ENCODE measurements at places on chromosomes 2 and 18.

DNA sequence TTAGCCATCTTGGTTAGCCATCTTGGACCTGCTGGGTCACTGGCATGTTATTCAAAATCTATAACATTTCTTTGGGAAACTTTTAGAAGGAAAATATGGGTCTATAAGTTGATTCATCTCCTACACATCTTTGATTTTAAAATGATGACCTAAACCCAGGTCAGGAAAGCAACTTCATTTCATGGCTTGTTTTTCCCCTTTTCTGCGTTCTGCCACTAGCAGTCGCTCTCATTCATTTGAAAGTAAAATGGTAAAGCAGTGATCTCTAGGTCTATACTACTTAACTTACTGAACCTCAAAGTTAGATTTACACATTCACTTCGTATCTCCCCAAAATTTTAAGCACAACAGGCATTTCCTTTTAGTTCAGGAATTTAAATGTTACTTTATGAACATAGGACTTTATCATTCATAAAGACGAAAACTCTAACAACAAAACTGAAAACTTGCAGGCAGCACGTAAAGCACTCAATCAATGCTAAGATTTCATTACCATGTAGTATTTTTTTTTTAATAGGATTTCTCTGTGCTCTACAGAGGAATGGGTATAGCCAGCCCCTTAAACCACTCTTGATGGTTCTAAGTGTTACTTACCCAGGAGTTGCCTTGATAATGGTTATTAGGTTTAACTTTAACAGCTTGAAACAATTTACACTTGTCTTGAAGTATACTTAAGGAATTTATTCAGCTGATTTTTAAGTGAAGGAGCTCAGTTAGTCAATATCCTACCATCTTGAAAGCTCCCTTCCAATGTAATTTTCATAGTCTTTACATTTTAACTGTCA is 62.5 kb downstream of the GORASP2 start:
- DNase-seq = no peak

GRCh38 chr2:113979191-113980128 is 89.6 kb downstream of the ACTR3 start:
- DNase-seq = peak; percentile 70

DNA sequence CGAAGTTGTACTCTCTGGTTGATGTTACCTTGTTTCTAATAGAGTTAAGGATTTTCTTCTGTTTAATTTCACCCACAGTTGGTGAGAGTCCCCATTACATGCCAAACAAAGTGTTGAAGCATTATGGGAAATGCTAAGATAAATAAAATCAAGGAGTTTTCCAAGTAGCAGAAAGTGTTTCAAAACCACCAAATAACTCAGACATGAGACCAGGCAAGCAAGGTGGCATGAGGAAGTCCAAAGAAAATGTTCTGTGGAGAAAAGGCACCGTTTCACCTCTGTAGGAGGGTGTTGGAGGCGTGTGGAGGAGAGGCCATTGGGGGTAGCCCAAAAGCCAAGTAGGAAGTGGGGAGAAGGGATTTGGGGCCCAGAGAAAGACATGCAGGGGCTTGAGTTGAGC is 8.7 kb downstream of the CFAP221 start:
- no peak for DNase-seq

DNA sequence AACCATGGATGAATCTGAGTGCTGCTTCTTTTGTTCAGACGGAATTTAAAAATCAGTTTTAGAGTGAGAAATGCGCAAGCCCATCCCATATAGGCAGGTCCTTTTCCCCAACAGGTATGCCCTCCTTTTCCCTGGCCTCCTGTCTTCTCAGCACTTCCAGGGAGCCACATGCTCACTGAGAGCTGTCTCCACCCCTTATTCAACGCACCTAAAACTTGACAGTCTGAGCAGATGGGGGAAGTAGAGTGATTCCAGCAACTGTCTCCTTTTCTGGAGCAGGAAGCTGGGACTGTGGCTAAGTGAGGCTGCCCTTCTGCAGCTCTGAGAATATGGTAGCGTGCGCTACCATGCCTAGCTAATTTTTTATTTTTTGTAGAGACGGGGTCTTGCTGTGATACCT is 53.1 kb upstream of the NOSTRIN start:
- no peak for DNase-seq

GRCh38 chr18:49669403-49669802 is 107.5 kb downstream of the LIPG start:
- DNase-seq = no peak

GRCh38 chr18:36186461-36187192 is 670 bp upstream of the MOCOS start:
- no peak for DNase-seq

DNA sequence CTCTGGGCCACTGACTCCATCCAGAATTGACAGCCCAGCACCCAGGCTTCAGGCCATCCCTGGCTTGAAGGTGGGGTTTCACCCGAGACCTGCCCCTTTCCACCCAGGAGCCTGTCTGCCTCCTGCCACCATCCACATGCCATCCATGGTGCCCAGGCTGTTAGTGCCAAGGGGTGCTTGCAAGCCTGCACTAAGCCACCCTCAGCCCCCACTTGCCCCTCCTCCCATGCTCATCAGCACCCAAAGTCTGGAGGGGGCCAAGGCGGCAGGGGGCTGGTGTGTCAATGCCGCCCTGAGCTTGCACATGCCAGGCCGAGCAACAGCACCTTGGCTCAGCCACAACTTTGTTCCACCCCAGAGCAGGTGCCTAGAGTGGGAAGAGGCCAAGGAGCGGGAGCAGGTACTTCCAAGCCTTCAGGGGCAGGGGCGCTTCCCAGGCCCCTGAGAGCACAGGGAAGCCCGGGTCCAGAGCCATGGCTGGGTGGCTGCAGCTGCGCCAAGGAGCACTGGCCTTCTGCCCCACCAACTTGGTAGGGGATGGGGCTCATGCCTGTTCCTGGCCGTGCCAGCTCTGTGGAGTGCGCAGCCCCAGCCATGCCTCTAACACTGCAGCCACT is 12.0 kb downstream of the SRD5A2 start:
- no peak for DNase-seq

GRCh38 chr2:240604291-240604938 is 17.9 kb downstream of the CAPN10 start:
- peak; percentile 21 for DNase-seq

DNA sequence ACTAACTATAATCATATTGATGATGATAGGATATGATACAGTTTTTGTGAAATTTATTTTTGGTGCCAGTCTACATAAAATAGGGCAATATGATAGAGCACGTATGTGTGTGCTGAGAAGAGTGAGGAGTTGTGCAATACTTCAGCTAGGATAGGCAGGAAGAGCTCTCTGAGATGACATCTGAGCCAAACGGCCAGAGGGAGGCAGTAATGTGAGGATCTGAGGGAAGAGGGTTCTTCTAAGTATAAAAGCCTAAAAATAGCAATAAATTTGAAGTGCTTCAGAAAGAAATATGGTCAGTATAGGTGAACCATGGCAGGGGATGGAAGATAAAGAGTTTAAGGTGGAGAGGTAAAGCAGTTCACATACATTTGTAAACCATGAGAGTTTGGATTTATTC is 102.5 kb downstream of the OLA1 start:
- DNase-seq = no peak

GRCh38 chr2:169275696-169276444 is 86.5 kb downstream of the LRP2 start:
- no peak for DNase-seq

DNA sequence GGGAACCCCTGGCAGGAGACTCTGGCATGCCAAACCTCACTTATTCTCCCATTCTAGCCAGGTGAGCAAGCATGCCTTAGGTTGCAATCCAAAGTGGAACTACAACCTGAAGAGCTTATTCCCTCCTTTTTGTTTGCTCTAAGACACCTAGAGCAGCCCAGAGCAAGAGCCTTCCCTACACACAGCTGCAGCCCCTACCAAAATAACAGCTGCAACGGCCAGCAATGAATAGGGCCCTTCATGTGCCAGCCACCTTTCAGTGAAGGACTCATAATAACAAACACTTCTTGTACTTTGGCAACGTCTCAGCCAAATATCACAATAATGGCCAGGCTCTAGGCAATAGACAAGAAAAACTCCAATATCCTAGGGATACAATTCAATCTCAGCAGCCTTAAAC is 178.7 kb downstream of the ALK start:
- DNase-seq = no peak

DNA sequence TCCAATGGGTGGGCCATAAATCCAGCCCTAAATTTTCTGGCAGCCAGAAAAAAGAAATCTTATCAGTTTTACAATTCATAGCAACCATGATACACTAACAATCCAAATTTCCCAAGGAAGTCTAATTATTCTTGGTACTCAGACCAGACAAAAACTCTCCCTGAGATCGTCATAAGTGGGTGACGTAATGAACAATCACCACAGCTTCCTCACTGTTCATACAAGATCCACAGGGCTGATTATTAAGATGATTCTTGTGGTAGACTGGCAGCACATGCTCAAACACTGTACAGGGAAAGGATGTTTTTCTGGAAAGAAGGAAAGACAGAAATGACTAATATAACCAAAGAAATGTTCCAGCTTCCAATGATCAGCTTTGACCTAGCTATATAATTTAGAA is 178.3 kb upstream of the CRIM1 start:
- DNase-seq = no peak

- no peak for DNase-seq
Observed at GRCh38 chr18:12744103-12744502, 41.3 kb downstream of the PSMG2 start.

GRCh38 chr2:175002547-175003274 is 2.5 kb downstream of the CHN1 start:
- DNase-seq = no peak

DNA sequence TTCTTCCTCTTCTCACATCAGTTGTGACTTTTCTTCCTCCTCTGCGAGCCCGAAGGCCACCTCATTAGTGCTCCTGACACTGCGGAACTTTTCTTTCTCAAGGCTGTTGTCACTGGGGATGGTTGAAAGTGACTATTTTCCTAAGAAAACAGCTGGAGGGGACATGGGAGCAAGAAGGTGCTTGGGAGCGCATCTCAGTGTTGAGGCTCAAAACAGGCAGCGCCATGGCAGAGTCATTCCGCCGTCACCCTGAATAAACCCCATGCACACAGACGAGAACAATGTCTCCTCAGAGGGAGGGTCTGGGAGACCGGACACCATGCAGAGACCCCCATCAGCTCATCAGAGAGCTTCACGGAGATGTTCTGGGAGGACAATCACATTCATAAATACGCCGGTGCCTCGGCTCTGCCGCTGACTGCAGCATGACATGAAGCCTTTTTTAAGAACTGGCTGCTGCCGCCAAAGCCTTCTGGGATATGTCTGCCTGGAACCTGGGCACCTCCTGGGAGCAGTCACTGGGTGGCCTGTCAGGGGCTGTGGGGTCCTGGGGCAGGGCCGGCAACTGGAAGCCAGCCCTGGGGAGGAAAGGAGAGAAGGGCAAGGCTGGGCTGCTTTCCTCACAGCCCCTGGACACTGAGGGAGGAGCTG is 19.2 kb downstream of the ATOH8 start:
- no peak for DNase-seq

DNA sequence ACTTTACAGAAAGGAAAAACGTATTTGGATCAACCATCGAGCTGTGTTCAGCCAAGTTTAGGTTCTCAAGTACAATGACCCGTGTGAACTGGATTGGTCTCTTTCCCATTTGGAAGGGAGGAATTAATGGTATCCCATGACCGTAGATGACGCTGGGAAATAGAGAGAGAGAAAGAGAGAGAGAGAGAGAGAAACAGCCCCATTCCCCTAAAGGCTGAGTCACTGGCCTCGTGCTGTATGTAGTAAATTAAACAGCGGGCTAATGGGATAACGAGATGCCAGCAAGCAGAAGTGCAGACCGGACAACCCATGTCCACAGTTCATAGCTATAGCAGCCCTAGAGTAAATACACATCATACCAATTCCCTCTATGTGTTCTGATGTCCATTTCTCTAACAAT is 99.6 kb downstream of the BCL11A start:
- DNase-seq = no peak

GRCh38 chr2:17822445-17823117 is 6.3 kb downstream of the MSGN1 start:
- DNase-seq = no peak

- DNase-seq = no peak
Observed at GRCh38 chr2:172704072-172704936, 31.3 kb upstream of the RAPGEF4 start.

GRCh38 chr2:7838669-7839068 is 843.2 kb upstream of the ID2 start:
- DNase-seq = no peak

GRCh38 chr2:240400371-240401161 is 34.9 kb upstream of the GPC1 start:
- DNase-seq = peak; percentile 5

GRCh38 chr2:16774091-16774490 is 108.5 kb upstream of the CYRIA start:
- DNase-seq = no peak

- no peak for DNase-seq
Observed at GRCh38 chr2:172965433-172966212, 110.0 kb upstream of the MAP3K20 start.

GRCh38 chr2:119428488-119429224 is 3.0 kb upstream of the TMEM37 start:
- no peak for DNase-seq

DNA sequence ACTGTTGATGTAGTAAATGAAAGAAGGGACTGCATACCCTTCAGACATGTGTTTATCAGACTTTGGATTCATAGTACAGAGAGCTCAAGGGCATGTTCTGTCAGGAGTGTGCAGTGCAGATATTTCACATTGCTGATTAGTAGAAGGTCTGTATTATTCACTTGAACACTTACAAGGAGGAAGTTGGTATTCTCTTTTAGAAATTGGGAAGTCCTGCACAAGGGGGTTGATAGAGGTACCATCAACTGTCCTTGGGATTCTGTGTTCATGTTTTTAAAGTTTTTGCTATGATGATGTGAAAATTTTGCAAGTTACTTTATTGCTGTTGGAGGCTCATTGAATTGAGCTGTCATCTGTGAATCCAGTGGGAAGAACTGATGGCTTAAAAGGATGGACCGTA is 6.7 kb downstream of the PSMD1 start:
- DNase-seq = no peak

GRCh38 chr2:12877761-12878160 is 161.0 kb downstream of the TRIB2 start:
- no peak for DNase-seq

- no peak for DNase-seq
Observed at GRCh38 chr18:70046207-70046606, 98.5 kb upstream of the CD226 start.

- DNase-seq = no peak
Observed at GRCh38 chr18:75277610-75277928, 67.0 kb downstream of the TSHZ1 start.

GRCh38 chr2:213098612-213099011 is 52.8 kb downstream of the IKZF2 start:
- no peak for DNase-seq

DNA sequence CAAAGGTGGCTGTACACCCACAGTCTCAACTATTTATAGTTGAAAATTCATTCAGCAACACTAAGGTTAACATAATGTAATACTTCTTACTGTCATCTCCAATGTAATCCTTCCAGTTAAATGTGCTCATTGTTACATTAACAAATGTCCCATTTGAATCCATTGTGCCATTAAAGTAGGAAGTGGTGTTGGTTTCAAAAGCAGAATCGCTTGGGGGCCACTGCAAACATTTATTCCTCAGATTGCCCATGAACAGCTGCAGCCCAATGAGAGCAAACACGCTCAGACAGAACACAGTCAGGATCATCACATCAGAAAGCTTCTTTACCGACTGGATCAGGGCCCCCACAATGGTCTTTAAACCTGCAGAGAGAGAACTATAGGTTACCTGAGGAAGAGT is 41.4 kb downstream of the SCN3A start:
- DNase-seq = no peak

- DNase-seq = no peak
Observed at GRCh38 chr2:45647356-45647755, 4.1 kb upstream of the PRKCE start.

All from activated T-cell treated with anti-CD3 and anti-CD28 coated beads, Interleukin-2, amount 50 U/mL, for 1 hour (primary cell).